ENCODE measurements at places on chromosomes 5 and 9.

- no peak for DNase-seq
Measured at GRCh38 chr5:8634219-8634618, 765.3 kb downstream of the MTRR start.

- no peak for DNase-seq
Measured at GRCh38 chr5:50406877-50407276, 34.2 kb downstream of the EMB start.

DNA sequence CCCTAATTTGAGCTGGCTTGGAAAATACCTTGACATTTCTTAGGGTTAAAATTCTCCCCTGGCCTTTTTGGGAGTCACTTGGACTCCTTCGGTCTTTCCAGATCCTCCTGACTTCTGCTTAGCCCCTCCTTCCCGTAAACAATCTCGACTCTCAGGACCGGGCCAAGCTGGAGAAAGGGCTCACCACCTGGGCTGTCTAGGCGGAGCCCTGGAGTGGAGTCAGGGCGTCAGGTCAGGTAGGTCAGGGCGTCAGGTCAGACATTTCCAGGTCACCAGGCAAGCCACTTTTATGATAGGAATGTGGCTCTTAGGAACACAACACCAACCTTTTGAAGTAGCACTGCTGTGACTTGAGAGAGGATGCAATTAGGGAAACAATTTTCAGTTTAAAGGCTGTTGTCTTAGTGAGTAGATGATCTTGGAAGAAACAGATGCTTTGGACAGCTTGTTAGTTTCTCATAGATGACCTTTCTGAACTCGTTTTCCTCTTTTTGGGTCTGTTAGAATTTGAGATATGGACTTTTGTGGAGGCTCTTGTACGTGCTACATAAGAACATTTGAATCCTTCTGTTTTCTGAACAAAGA is 12.8 kb downstream of the OSTF1 start:
- DNase-seq, result no peak

DNA sequence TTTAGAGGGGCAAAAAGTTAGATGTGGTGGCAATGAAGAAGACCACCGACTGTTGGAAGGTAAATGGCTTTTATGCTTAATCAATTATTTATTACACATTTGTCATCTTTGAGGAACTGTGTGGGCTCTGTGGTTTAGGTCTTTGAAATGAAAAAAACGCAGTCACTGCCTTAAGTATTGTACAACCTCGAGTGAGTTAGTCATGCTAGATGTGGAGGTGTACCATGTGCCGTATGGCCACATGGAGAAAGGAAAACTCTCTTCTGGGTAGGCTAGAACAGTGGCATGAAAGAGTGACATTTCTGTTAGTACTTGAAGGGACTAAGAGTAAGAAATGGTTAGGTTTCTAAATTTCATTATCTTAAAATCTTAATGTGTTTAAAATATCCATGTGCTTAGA is 166.1 kb downstream of the HACD4 start:
- DNase-seq, result no peak

DNA sequence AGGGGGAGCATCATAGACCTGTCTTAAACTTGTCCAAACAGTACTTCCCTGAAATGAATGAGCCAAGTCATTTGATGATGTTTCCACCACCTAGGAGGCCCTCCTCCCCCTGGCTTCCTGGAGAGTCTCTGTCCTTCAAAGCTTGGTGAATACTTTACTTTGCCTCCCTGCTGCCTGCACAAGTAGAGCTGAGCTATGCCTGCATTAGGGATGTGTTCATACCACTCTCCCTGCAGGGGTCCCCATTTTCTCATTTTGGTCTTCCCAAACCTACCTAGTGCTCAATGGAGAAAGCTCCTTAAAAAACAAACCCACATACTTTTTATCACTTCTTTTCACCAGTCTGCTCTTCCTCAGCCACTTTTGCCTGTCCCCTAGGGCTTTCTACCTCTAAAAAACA is 7.7 kb downstream of the CCNI2 start:
- DNase-seq, result no peak

- no peak for DNase-seq
Measured at GRCh38 chr5:111234125-111234524, 9.9 kb downstream of the CAMK4 start.

GRCh38 chr5:82642313-82642712 is 364.2 kb upstream of the RPS23 start:
- DNase-seq, result no peak

- DNase-seq, result no peak
Measured at GRCh38 chr5:1386274-1386717, 41.4 kb upstream of the CLPTM1L start.

DNA sequence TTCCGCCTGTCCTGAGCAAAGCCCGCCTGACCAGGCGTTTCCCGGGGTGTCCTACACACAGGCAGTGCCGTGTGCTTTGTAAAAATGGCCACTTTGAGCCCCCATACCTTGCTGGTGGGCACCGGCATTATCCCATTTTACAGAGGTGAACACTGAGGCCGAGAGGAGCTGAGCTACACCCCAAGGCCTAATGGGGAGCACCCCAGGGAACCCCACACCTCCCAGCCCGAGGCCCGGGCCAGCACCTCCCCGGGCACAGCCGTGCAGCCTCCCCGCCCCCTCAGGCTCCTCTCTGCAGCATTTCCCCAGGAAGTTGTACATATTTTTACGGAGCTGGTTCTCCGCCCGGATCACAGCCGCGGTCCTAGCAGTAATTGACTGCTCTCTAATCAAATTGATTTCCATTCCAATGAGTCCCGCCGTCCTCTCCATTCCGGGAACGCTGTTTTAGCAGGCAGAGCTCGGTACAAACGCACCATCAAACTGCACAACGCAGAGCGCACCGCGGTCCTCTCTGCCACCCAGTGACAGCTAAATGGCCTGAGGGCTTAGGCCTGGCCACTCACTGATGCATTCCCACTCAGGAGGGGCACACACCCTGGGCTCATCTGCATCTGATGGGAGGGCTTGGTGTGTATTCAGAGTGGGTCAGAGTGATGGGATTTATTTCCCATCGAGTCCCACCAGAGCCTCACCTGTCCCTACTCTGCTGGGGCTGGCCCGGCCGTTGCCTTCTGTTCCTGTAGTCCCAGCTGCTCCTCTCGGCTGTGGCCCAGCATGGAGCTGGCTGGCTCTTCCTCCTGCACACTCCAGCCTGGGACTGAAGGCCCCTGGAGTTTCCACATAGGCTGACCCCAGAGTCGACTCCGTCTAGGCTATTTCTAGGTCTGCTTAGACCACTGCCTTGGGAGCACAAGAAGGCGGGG is 36.2 kb upstream of the UBAC1 start:
- DNase-seq, result no peak

GRCh38 chr5:77637170-77637997 is 1.1 kb downstream of the OTP start:
- no peak for DNase-seq

- no peak for DNase-seq
Measured at GRCh38 chr5:32542216-32543059, 42.9 kb upstream of the SUB1 start.

DNA sequence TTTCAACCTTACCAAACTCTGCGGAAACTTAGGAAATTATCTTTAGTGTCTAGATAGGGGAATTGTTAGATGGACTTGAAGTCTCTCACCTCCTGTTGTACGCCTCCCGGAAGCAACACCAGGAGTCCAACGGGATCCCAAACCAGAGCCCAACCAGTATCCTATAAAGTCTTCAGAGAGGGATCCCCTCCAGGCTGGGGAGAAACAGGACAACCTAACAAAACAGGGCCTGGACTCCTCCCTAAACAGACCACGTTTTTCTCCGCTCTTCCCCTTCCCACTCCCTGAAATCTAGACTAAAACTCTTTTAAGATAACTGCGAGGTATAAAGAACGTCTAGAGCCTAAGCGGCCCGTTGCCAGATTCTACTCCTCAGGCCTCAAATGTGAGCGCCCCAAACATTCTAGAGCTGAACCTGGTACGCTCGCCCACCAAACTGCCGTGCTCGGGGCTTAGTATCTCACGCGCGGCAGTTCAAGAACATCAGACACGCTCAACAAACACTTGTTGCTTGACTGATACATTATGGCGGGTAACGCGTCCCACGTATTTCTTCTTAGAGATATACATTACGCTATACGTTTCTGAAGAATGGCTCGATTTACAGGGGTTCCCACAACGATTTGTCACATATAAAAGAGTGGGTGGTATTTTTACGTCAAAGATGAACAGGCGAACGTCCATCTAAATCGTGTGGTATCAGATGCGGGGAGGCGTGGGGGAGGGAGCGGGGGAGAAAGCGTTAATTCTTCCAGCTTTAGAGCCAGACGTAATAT is 663 bp upstream of the SMIM27 start:
- peak; percentile 34 for DNase-seq

DNA sequence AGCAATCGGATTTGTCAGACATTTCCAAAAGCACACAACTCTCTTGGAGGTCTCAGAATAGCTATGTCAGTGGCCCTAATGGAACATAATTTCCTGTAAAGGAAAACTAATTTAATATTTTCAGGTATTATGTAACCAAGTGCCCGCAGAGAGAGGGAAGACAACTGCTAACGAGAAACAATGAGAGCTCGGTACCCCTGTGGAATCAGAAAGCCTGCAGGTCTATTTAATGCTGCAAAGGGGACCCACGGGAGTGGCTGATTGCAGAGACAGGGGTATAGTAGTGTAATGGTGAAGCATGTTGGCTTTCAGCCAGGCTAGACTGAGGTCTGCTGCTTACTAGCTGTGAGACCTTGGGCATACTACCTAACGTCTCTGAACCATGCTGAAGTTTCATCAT is 508.1 kb upstream of the BRINP1 start:
- no peak for DNase-seq

DNA sequence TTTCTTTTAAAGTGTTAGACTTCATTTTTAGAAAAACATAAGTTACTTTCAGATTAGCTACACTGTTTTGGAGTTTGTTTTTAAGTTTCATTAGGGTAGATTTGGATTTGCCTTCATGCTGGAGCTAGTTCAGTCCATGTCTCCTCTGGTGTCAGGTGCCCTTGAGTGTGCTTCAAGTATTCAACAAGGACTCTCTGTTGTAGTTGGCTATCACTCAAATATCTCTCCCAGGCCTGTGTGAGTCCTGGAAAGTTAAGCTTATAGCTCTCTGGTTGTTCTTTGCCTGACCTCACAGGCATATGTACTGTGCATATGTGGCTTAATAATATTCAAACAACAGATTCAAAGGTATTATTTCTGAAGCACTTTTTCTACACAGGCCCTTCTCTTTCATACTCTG is 45.4 kb downstream of the PTBP3 start:
- no peak for DNase-seq

DNA sequence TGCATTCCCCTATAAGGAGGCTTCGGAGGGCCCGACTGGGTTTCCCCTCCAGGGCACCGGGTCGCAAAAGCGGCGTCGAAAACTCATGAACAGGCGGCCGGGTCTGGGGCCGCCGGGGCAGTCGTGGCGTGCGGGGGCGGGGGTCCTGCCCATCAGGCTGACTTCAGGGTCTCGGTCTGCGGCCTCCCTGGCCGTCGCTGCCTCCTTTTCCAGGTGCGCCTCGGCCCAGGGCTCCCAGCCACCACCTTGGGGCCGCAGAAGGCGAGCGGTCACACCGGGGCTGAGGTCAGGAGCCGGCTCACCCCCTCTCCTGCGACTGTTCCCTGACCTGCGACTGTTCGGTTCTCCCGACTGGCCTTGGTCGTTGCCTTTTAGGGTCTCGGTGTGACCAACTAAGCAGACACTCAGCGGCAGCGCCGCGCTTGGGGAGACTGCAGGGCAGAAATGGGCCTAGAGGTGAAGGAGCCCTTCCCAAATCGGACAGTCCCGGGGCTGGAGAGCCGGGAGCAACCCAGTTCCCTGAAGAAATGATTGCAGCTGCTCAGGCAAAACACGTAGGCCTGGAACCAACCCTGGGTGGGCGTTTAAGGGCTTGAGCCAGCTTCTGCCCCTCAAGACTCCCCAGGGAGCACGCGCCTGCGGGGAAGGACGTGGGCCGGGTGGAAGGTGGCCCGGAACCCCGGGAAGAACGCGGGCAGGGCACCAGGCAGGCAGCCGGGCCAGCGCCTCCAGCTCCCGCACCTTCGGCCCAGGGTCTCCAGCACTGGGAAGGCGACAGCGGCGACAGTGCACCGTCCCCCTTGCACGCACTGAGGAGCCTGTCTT is 11.2 kb downstream of the IRX2 start:
- DNase-seq, result no peak

DNA sequence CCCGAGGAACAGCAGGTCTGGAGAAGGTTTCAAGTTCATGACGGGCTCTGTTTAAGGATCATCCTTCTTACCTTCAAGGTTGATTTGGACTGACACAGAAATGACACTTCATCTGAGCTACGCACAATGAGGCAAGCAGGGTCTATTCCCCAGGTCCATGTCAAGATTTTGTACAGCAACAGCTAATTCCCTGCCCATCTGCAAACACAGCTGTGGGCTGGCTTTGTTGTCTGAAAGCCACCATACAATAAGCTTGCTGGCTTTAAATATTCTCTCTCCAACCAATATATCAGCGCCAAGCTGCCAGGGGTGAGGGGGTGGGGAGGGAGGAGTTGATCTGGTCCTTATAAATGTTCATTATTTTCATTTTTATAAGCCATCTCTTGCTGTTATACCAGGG is 92.0 kb downstream of the OTULIN start:
- DNase-seq, result no peak
